Progenitor cell of endocrine pancreas (in vitro differentiated cells): ENCODE measurements at places on chromosomes 4 and X.
A peak's percentile ranks its signal among the peaks of the same experiment; 100 is the strongest.

GRCh38 chrX:51893931-51894696, 691 bp downstream of the MAGED1 start:
- DNase-seq: no peak

DNA sequence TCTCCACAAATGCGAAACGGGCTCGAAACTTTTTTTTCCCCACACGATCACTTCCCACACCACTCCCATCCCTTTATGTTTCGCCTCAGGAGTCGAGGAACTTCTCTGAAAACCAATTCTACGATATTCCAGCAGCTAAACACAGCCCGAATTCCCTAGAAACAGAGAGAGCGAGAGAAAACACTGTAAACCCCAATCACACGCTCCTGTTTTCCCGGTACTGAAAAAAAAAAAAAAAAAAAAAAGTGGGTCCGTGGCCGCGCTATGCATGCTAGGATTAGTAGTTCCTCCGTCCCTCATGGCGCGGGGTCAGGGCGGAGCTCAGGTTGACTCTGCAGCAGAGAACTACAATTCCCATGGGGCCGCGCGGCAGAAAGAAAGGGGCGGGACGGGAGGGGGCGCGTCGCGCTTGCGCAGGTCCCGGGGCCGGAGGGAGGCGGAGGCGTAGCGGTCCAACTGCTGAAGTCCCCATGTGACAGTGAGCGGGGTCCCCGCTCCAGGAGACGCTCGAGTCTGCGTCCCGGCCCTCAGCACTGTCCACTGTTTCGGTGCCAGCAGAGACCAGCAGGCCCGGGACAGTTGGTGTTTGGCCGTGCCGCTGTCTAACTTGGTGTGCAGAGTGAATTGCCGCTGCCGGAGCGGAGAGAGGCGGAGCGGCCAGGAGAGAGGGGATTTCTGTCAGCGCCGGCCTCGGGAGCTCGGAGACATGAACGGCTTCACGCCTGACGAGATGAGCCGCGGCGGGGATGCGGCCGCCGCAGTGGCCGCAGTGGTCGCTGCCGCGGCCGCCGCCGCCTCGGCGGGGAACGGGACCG, at the start of gene SAP30:
Gene SAP30 (plus strand): TSS at position 478 of the 815 bp plus-strand sequence. CDS start 229 bp downstream, at position 707.
- peak; percentile 92 for DNase-seq

DNA sequence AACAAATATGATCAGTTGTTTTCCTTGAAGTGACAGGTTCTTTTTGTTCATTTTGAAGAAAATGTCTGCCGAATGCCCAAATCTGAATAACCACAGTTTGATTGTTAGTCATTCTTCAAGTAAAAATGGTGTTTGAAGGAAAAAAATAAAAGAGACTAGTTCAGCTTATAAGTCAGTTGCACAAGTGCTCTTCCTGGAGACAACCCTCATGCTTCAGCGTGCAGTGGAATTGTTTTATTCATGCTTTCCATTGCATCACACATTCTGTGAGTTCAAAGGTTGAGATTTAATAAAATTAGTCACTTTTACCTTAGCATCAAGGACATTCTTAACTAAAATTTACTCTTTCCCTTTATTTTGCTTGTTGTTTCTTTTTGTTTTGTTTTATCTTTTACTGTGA, 404.9 kb downstream of the ZNF674 start:
- no peak for DNase-seq

GRCh38 chr4:87624698-87625097, 16.4 kb downstream of the DSPP start:
- DNase-seq: no peak

DNA sequence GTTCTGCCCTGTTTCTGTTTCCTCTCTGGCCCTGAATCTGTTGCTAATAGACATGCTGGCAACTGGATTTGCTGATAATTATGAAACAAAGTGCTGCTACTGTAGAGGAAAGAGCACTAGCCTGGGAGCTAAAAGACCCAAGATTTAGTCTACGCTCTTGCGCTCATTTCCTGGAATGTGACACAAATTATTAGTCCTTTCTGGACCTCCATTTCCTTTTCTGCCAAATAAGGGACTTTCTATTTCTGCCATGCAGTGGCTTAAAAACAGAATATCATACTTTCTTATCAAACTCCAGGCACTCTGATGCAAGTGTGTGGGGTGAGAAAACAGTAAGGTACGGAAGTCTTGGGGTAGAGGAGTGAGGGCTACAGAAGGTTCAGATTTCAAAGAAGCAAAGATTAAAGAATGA, 48.3 kb upstream of the GPR174 start:
- DNase-seq: no peak

GRCh38 chr4:96009427-96010119, 169.7 kb downstream of the PDHA2 start:
- DNase-seq: no peak

DNA sequence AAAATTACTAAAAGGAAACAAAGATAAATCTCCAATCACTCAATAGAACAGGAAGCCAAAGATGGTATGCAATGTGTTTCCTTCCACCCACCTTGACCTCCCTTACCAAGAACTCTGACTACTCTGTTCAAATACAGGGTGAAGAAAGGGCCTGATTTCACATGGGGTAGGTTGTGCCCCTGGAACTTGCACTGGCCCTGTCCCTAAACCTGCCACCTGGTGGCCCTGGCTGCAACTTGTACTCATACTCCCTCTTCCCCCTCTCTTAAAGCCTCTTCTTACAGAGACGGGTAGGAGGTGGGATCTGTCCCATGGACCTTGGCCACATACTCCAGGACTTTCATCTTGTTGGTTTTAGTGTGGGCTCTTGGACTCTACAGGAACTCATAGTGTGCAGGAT, 17.3 kb upstream of the TMEM185A start:
- no peak for DNase-seq

DNA sequence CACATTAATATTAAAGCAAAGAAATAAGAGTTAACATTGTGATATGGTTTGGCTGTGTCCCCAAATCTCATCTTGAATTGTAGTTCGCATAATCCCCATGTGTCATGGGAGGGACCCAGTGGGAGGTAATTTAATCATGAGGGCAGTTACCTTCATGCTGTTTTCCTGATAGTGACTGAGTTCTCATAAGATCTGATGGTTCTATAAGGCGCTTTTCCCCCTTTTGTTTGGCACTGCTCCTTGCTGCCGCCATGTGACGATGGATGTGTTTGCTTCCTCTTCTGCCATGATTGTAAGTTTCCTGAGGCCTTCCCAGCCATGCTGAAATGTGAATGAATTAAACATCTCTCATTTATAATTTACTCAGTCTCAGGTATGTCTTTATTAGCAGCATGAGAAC, 153.8 kb upstream of the GALNT7 start:
- no peak for DNase-seq
